ENCODE measurements at places on chromosomes 2 and 18.

DNA sequence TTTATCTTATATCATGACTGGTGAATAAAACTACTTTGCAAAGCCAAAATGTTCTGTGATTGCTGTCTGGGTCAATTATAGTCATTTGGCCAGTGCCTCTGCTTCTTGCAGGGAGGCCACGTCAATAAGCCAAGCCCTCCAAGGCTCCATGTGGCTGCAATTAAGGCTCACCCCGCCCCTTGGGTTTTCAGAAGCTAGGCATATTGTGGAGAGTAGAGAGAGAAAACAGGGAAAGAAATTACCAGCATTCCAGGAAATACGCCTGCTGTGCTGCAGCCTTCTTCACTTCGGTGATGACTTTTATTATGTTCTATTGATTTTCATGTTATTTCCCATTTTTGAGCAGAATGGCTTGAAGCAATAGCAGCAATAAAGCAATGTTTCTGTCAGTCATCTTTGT, 319.7 kb downstream of the SOX11 start:
- no peak for DNase-seq

DNA sequence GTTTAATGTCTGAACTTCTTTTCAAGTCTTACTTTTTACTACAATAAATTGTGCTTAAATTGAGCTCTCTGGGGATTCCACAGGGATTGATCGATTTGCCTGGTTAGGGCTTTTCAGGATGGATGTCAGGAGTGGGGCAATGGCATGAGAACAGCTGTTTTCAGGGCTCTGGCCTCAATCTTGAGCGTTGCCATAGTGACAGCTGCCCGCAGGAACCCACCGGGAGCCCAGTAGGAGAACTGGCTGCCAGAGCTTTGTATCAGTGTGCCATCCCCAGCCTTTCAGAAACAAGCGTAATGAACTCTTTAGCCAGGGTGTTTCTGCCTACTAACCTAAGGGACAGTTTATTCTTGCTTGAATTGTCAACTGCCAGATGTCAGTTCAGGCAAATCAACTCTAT, 93.5 kb downstream of the GALNT3 start:
- DNase-seq = no peak

DNA sequence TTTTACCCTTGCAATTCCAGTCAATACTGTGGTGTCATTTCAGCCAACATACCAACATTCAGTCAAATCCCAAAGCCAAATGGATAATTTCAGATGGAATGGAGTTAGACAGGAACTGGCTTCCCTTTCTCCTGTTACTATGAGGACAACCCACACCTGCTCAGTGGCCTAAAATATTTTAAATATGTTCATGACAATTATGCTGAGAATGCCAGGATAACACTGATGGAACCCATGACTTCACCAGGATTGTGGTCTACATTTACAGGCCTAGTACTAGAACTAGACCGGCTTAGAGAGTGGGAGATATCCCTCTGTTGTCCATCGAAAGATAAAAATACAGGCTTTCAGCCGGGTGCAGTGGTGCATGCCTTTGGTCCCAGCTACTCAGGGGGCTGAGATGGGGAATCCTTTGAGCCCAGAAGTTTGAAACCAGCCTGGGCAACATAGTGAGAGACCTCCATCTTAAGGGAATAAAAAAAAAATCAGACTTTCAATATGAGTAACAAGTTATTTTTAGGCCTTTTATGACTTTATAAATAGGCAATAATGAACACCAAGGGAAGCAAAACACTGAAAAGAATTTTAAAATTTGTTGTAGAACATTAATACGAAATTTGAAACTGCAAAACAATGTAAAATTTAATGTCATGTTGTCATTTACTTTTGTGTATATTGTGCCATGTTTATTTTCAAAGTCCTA, 14.2 kb downstream of the GPATCH11 start:
- no peak for DNase-seq

DNA sequence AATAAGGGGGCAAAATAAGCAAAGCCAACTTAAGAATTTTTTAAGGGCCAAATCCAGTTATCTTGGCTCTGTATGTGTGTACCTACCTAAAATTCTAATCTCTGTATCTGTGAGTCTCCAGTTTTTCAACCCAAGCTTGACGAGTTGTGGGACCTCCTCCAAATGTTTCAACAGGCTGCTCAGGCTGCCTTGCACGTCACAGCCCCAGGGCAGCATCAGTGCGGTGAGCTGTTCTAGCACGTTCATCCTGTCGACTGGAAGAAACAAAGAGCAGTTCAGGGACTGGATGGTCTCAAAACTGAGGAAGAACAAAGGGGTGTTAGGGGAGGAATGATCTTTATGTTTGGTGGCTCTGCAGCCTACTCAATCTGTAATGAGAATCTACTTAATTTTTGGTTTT, 29.4 kb downstream of the NLRC4 start:
- DNase-seq = no peak

GRCh38 chr2:233487748-233488345, 78.7 kb downstream of the USP40 start:
- no peak for DNase-seq

GRCh38 chr18:50981381-50981780, 13.5 kb downstream of the ELAC1 start:
- no peak for DNase-seq

Data from Panc1 (cell line).